Progenitor cell of endocrine pancreas (in vitro differentiated cells): ENCODE measurements at places on chromosomes 2 and 18. TPM values are rescaled to one million over a fixed set of nuclear protein-coding genes. Genes with fewer than 3 reads are reported as not detected.

LAMA1 gene
- 257 and 299 TPM in 2 replicates for total RNA-seq

SOWAHC gene
- total RNA-seq: 12.1 and 12.6 TPM in 2 replicates

ZSWIM2 gene
- total RNA-seq: not detected in 2 replicates

GPATCH11 gene
- 4.3 and 4.4 TPM in 2 replicates for total RNA-seq

EMX1 gene
- total RNA-seq: 0.69 and 0.71 TPM in 2 replicates

REG1B gene
- not detected in 2 replicates for total RNA-seq
